ENCODE measurements at places on chromosomes 2 and 18.

- no peak for DNase-seq
These were observed 26.5 kb downstream of the ACVR1 start for GRCh38 chr2:157849591-157849990.

DNA sequence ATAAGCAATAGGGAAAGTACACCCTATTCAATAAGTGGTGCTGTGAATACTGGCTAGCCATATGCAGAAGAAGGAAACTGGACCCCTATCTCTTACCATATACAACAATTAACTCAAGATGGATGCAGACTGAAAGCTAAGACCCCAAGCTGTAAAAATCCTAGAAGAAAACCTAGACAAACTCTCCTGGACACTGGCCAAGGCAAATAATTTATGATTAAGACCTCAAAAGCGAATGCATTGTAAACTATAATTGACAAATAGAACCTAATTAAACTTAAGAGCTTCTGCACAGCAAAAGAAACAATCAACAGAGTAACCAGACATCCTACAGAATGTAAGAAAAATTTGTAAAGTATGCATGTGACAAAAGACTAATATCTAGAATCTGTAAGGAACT, 41.1 kb upstream of the ASXL3 start:
- no peak for DNase-seq

GRCh38 chr2:192500550-192501200, 305.9 kb upstream of the TMEFF2 start:
- no peak for DNase-seq

- no peak for DNase-seq
These were observed 32.5 kb upstream of the NT5DC4 start for GRCh38 chr2:112688086-112688880.

DNA sequence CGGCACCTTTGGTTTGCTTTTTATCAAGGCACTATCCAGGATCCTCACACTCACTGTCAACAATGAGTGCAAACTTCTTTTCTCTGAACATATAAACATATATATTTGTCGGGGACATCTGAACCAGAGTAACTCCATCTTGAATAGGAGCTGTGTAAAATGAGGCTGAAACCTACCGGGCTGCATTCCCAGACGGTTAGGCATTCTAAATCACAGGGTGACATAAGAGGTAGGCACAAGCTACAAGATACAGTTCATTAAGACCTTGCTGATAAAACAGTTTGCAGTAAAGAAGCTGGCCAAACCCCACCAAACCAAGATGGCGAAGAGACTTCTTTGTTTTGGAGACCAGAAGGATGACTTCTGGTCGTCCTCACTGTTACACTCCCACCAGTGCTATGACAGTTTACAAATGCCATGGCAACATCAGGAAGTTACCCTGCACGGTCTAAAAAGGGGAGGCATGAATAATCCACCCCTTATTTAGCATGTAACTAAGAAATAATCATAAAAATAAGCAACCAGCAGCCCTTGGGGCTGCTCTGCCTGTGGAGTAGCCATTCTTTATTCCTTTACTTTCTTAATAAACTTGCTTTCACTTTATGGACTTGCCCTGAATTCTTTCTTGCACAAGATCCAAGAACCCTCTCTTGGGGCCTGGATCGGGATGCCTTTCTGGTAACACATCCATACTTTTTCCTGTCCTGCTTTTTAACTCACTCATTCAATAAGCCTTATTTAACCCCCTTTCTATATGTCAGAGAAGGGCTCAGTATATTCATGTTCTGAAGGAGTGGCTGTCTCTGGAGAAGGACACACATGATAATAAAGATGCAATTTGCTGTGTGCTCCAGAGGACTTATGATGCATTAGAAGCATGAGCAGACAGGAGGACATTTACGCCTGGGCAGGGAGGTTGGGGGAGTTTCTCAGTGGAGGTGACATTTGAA, 65.4 kb downstream of the TACR1 start:
- no peak for DNase-seq

DNA sequence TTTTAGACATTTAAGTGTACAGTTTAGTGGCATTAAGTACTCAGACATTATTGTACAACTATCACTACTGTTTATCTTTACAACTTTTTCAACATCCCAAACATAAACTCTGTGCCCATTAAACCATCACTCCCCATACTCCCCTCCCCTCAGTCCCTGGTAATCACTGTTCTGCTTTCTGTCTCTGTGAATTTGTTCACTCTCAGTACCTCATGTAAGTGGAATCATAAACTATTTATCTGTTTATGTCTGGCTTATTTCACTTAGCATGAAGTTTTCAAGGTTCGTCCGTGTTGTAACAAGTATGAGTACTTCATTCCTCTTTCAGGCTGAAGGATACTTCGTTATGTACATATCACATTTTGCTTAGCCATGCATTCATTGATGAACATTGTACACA, 9.8 kb upstream of the RUFY4 start:
- no peak for DNase-seq

- no peak for DNase-seq
These were observed 122.0 kb upstream of the COPS8 start for GRCh38 chr2:236963631-236964182.

GRCh38 chr2:41381701-41382100, 666.1 kb upstream of the PKDCC start:
- no peak for DNase-seq

DNA sequence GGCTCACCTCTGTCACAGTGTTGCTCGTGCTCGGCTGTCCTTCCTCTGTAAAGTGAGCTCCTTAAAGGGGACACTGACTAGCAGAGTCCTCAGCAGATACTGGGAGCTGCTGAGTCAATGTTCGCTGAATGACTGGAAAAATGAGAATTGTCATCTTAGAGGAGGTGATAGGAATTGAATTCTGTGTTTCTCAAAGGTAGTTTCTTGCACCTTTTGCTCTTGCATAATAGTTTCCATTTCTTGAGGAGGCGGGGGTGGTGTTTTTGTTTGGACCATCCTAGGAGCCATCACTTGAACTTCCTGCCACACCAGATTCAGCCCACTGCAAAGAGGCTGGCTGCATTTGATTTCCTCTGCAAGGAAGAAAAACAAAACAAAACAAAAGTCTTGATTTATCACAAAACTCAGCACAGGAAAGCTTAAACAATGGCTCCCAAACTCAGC, 11.4 kb upstream of the RFX8 start:
- DNase-seq = no peak

DNA sequence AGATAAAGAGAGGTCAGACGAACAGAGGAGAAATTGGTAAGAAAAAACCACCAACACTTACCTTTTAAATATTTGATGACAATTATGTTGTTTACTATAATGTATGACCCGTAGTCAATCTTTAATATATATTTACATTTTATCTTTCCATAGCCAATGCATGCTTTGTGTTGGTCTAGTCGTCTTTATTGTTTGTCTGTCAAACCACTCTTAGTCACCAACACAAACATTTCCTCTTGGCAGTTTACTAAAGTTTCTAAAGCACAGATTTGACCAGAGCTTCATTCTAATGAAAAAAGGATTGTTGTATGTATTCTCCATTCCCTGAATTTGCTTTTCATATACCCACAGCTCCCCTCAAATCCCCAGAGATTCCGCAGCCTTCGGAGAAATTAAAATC, 784.7 kb upstream of the PIK3C3 start:
- DNase-seq = no peak

- no peak for DNase-seq
These were observed 243.2 kb downstream of the GULP1 start for GRCh38 chr2:188534875-188535274.

DNA sequence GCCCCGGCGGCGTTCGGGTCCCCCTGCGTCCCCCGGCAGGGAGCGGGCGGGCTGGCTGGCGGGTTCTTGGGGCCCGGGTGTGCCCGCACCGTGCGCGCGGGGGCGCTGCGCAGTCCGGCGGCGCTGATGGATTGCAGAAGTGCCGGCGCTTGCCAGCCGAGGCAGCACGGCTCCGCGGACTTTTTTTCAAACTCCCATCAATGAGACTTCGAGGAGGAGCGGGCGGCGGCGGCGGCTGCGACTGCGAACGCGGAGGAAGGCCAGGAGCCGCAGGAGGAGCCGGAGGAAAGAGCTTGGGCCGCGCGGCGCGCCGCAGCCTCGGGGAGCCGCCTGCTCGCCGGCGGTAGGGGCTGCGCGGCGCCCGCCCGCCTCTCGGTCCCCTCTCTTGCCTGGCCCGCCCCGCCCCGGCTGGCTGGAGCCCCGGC, at the start of gene GLI2:
GLI2 (plus strand) TSS at position 123 of the 425 bp plus-strand sequence. CDS start 61,453 bp downstream, outside the sequence.
- peak; percentile 81 for DNase-seq

All from spleen (tissue), 13 donors.